ENCODE measurements at places on chromosomes 16 and 17. TPM values are rescaled to one million over a fixed set of nuclear protein-coding genes. Genes with fewer than 3 reads are reported as not detected.
A peak's percentile ranks its signal among the peaks of the same experiment; 100 is the strongest.

Gene CDC42EP4
- polyA plus RNA-seq, result 106 TPM

Gene ERAL1
- polyA plus RNA-seq, result 68.2 TPM

Gene TBC1D26
- polyA plus RNA-seq, result 0.24 TPM

Gene ABAT
- polyA plus RNA-seq, result 286 TPM

Gene BAHCC1
- 33.4 TPM for polyA plus RNA-seq

Gene LLGL2
- 6.6 TPM for polyA plus RNA-seq

Gene OR1A1
- not detected for polyA plus RNA-seq

Gene TAC4
- 0.35 TPM for polyA plus RNA-seq

Gene NFE2L1
- 139 TPM for polyA plus RNA-seq

Gene P2RX5
- polyA plus RNA-seq, result 16.8 TPM

Gene ADAM11
- polyA plus RNA-seq, result 20.8 TPM

Gene IGF2BP1
- polyA plus RNA-seq, result 6.6 TPM

Gene SDR42E1
- 1.2 TPM for polyA plus RNA-seq

Gene TLK2
- 54.5 TPM for polyA plus RNA-seq

Gene DNAI2
- 5.4 TPM for polyA plus RNA-seq

DNA sequence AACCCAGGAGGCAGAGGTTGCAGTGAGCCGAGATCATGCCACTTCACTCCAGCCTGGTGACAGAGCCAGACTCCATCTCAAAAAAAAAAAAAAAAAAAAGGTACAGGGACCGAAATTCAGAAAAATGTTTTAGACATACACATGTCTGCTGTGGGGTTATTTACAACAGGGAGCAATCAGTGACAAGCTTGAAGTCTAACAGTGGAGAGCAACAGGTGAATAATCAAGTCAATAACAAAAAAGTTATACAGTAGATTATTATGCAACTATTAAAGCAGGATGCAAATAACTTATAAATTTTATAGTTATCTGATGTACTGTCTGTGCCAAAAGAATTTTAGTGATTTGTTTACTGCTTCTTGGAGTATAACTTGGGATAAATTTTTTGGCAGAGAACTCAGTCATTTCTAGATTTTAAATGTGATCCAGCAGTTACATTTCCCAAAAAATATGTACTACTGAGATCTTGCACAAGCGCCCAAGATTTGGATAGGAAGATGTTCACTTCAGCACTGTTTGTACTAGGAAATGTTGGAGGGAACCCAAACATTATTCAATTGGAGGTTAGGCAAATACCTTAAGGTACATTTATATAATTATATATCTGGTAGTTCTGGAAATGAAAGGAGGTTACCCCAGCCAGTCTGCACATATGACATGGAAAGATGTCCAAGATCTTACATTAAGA, 34.1 kb downstream of the EEF2K start:
- no peak for DNase-seq
- H3K36me3 ChIP-seq, result peaks cover 14% of the 10 kb centered on the region
- no peak overlapping the region for H3K4me3 ChIP-seq
- no peaks in the 10 kb centered on the region for H3K4me1 ChIP-seq
- no peaks in the 10 kb centered on the region for H3K27me3 ChIP-seq

- DNase-seq, result peak; percentile 27
- H3K36me3 ChIP-seq, result no peaks in the 10 kb centered on the region
- no peaks in the 10 kb centered on the region for H3K27me3 ChIP-seq
- no peak overlapping the region for H3K4me3 ChIP-seq
- H3K4me1 ChIP-seq, result no peaks in the 10 kb centered on the region
These were observed 56.5 kb downstream of the SNTB2 start for GRCh38 chr16:69243479-69243878.

DNA sequence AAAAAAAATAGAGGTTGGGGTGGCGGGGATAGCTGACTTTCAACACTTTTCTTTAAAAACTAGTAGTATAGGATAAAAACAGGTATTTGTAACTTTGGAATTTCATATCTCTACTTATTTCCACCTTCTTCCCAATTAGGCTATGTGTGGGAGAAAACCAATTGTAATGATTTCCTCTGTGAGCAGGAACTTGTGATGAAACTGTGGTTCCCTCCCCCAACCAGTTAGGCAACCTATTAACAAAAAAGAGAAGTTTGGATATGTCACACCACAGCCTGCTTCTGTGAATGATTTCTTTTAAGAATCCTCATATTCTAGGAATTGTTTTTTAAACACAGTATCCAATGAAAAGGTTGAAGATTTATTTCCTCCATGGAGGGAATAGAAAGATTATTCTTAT, 1.9 kb downstream of the IGSF6 start:
- no peak overlapping the region for H3K4me3 ChIP-seq
- H3K27me3 ChIP-seq, result no peaks in the 10 kb centered on the region
- H3K4me1 ChIP-seq, result no peaks in the 10 kb centered on the region
- H3K36me3 ChIP-seq, result peaks cover 7% of the 10 kb centered on the region
- H3K27ac ChIP-seq, result no peak overlapping the region
- DNase-seq, result no peak

DNA sequence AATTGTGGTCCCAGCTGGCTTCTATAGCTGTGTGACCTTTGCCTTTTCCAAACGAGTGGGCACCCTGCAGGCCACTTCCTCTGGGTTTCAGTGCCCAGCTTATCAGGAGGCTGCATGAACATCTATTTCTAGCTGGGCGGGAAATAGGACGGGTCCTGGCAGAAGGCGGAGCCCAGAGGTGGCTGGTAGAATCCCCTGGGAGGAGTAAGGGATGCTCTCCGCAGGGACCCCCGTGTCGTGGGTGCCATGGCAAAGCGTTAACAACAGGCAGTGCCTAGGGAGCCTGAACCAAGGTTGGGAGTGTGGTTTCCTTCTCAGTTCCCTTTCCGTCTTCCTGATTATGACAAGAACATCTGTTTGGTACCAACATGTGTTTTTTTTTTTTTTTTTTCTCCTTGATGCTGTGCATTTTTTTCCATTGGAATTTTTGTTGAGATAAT, 58.2 kb downstream of the PLCG2 start:
- H3K4me1 ChIP-seq, result no peaks in the 10 kb centered on the region
- no peak overlapping the region for H3K4me3 ChIP-seq
- H3K27me3 ChIP-seq, result no peaks in the 10 kb centered on the region
- no peak overlapping the region for H3K27ac ChIP-seq
- no peaks in the 10 kb centered on the region for H3K36me3 ChIP-seq
- no peak for DNase-seq

DNA sequence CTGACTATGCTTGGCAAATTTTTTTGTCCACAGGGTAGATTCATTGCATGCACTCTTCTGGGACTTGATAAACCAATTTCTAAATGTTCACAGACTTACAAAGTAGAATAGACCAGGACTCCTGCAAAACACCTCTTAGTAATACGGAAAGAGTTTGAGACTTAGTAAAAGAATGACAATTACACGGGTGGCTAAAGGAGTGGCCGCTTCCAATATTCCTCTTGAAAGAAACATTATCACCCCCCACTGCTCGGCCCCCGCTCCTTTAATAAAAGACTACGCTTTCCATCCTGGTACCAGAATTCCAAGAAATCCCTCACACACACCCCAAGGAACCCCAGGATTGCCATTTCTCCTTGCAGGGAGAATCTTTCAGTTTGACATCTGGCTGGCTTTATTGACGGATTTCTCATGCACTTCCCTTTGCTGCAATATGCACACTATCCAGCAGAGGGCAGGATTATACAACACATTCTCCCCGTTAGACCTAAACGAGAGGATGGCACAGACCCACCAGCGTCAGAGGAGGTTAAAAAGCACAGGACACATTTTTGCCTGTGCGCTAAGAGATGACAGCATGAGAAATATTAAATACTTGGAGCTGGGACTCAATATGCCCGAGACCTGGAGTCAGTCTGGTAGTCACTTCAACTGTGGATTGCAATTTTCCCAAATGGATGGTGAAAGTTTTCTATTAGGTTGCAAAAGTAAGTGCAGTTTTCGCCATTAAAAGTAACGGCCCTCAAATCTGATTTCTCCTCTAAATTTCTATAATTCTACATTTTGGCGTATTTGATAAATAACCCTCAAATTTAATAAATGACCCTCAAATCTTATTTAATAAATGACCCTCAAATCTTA, 46.6 kb upstream of the NUDT7 start:
- no peaks in the 10 kb centered on the region for H3K27me3 ChIP-seq
- H3K4me3 ChIP-seq, result no peak overlapping the region
- no peaks in the 10 kb centered on the region for H3K36me3 ChIP-seq
- no peak overlapping the region for H3K27ac ChIP-seq

GRCh38 chr17:45127548-45128300, 4.6 kb downstream of the PLCD3 start:
- H3K4me1 ChIP-seq, result peaks cover 45% of the 10 kb centered on the region
- peak overlapping the region; percentile 71 for H3K27ac ChIP-seq
- DNase-seq, result no peak

- no peaks in the 10 kb centered on the region for H3K4me1 ChIP-seq
- H3K4me3 ChIP-seq, result no peak overlapping the region
- H3K36me3 ChIP-seq, result no peaks in the 10 kb centered on the region
These were observed 22.0 kb upstream of the NLK start for GRCh38 chr17:28020515-28020914.

DNA sequence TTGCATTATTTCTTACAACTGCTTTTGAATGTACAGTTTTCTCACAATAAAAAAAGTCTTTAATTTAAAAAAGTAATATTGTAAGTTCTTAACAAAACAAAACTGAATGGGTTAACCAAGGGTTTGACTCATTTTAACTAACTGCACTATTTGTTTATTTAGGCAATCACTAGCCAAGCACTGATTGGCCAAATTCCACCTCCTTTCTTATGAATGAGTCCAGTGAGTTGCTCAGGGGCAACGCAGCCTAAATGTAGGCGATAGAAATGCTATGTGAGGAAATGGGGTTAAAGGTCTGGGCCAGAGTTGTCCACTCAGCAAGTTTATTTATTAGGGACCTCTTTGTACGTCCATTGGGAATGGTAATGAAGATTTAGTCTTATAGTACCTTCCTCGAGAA, 89.6 kb upstream of the MAF start:
- H3K27me3 ChIP-seq, result no peaks in the 10 kb centered on the region
- no peaks in the 10 kb centered on the region for H3K36me3 ChIP-seq
- no peak for DNase-seq
- no peak overlapping the region for H3K4me3 ChIP-seq
- H3K4me1 ChIP-seq, result no peaks in the 10 kb centered on the region
- H3K27ac ChIP-seq, result no peak overlapping the region

DNA sequence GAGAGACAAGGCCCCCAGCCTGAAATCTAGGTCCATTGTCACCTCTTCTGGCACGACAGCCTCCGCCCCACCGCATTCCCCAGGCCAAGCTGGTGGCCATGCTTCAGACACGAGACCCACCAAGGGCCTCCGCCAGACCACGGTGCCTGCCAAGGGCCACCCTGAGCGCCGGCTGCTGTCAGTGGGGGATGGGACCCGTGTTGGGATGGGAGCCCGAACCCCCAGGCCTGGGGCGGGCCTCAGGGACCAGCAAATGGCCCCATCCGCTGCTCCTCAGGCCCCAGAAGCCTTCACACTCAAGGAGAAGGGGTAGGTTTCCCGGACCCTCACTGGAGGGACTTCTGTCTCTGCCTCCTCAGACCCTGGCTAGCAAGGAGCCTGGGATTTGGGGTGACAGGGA, 1.0 kb downstream of the TEDC2 start:
- H3K27ac ChIP-seq, result no peak overlapping the region
- peaks cover 30% of the 10 kb centered on the region for H3K4me1 ChIP-seq
- peak overlapping the region; percentile 74 for H3K4me3 ChIP-seq

GRCh38 chr16:83826146-83826913, 18.6 kb downstream of the HSBP1 start:
- H3K4me1 ChIP-seq, result no peaks in the 10 kb centered on the region
- H3K36me3 ChIP-seq, result peaks cover 4% of the 10 kb centered on the region
- H3K27ac ChIP-seq, result no peak overlapping the region
- no peak overlapping the region for H3K4me3 ChIP-seq
- peak; percentile 91 for DNase-seq

DNA sequence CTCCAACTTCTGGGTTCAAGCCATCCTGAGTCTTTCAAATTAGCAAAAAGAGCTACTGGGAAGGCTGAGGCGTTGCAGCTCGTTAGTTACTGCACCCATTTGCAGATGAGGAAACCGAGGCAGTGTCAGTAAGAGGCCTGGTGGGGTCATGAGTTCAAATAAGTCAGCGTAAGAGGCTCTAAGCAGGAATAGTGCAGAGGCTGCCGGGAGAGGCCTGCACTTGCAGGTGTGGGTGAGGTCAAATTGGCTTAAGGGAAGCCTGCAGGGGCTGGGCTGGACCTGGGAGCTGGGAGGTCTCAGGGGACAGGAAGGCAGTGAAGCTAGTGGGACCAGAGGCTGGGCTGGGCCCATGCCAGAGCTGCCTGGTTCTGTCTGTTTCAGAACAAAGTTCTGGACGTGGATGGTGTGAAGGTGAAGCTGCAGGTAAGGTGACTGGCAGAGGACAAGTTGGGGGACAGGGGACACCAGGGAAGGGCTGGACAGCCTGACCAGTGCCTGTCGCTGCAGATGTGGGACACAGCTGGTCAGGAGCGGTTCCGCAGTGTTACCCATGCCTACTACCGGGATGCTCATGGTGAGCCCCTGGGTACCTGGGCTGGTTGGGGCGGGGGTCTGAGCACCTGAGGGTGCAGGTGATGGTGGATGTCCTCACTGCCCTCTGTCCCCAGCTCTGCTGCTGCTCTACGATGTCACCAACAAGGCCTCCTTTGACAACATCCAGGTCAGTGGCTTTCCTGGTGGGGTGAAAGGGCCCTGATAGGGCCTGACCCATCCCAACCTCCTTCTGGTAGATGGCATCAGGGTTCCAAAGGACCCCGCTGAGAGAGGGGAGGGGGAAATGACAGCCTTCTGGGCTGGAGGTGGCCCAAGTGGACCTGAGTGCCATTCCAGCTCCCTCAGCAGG, 3.0 kb downstream of the RAB26 start:
- no peak overlapping the region for H3K4me3 ChIP-seq
- peaks cover 45% of the 10 kb centered on the region for H3K36me3 ChIP-seq
- H3K27me3 ChIP-seq, result no peaks in the 10 kb centered on the region
- H3K4me1 ChIP-seq, result peaks cover 81% of the 10 kb centered on the region
- DNase-seq, result no peak
- H3K27ac ChIP-seq, result no peak overlapping the region

DNA sequence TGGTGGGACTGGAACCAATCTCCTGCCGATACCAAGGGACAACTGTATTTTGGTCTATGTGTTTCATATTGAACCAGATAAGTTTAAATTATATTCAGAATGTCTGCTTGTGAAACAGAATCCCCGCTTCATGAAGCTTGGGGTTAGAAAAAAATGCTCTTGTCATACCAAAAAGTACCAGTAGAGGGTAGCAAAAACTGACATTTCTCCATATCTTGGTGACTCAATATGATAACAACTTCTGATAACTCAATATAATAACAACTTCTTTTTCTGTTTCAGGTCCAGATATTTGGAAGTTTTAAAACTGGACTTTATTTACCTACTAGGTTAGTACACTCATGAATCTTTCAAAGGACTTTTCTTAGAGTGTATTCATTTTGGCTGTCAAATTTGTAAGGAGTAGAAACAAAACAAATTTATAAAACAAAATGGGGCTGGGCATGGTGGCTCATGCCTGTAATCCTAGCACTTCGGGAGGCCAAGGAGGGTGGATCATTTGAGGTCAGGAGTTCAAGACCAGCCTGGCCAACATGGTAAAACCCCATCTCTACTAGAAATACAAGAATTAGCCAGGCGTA, 52.3 kb upstream of the ADCY7 start:
- H3K27ac ChIP-seq, result no peak overlapping the region
- peaks cover 21% of the 10 kb centered on the region for H3K36me3 ChIP-seq
- DNase-seq, result peak; percentile 53
- no peaks in the 10 kb centered on the region for H3K27me3 ChIP-seq

GRCh38 chr16:85681255-85681654, 7.5 kb downstream of the GINS2 start:
- no peak overlapping the region for H3K27ac ChIP-seq
- H3K27me3 ChIP-seq, result no peaks in the 10 kb centered on the region
- no peak overlapping the region for H3K4me3 ChIP-seq
- no peaks in the 10 kb centered on the region for H3K4me1 ChIP-seq

Measured in spinal cord (tissue), 10 donors.